ENCODE measurements at places on chromosomes 1 and 21. TPM values are rescaled to one million over a fixed set of nuclear protein-coding genes. Genes with fewer than 3 reads are reported as not detected.

TNFRSF14 gene
- total RNA-seq = 3.6 TPM

- no peak for DNase-seq
Measured at GRCh38 chr1:178885869-178886268, 15.0 kb upstream of the ANGPTL1 start.

DNA sequence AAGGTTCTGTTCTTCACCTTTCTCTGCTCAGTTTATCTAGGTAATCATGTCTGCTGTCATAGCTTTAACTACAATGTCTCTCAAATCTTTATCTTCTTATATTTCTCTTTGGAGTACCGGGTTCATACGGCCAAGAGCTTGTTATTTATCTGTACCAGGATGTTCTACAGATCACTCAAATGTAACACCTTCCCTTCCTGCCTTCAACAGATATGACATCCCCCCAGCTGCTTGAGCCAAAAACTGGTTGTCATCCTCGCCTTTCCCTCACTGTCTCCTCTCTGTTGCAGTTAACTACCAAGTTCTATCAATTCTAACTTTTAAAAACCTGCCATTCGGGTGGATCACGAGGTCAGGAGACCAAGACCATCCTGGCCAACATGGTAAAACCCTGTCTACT is 148.9 kb downstream of the PHTF1 start:
- DNase-seq = no peak

OSCP1 gene
- 3.3 TPM for total RNA-seq

DYNLT5 gene
- total RNA-seq = 1.6 TPM

DNA sequence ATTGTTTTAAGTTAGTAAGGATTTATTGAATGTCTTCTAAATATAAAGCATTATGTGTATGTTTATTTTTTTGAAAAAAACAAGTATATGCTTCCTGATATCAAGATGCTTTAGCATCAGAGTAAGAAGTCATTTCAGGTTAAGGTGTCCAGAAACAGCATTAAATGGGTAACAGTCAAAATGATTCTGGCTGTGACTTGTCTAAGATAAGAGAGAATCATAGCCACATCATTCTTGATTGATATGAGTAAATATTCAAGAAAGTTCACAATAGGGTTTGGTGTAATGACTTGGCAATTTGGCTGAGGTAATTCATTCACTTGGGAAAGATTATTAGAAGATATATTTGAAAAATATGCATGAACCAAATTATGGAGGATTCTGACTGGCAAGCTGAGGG is 193.8 kb downstream of the DPYD start:
- DNase-seq = no peak

AQP10 gene
- not detected for total RNA-seq

- DNase-seq = no peak
Measured at GRCh38 chr21:27823652-27824201, 856.8 kb upstream of the ADAMTS5 start.

DNA sequence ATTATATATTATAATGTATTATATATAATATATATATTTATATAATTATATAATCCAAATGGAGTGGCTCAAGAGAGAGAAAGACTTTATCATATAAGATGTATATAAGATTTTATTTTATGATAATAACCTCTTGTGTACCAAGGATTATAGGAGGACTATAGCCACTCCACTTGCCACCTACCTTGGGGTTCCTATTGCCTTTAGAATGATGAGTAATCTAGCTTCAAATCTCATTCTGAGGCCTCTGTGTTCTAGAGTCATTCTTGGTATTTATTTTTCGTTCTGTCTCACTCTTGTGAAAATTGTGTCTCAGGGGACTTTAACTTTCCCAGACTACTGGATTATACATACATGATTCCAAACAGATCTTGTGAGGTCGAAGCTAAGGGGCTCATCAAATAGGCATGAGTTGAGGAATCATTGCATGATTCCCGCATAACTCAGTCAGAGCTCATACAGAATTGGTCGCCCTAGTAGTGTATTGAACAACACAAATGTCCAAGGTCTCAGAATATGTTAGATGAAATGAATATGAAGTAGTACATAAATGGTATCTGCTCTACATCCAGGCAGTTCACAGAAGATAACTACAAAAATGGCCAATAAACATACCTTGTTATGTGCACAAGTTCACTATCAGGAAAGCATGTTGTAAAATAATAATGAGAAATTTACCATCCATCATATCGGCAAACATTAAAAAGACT is 159.5 kb upstream of the RNPC3 start:
- DNase-seq = no peak

DEPDC1 gene
- not detected for total RNA-seq

GRCh38 chr1:11352816-11353799 is 80.1 kb downstream of the UBIAD1 start:
- no peak for DNase-seq

PAX7 gene
- total RNA-seq = 5.1 TPM

DNA sequence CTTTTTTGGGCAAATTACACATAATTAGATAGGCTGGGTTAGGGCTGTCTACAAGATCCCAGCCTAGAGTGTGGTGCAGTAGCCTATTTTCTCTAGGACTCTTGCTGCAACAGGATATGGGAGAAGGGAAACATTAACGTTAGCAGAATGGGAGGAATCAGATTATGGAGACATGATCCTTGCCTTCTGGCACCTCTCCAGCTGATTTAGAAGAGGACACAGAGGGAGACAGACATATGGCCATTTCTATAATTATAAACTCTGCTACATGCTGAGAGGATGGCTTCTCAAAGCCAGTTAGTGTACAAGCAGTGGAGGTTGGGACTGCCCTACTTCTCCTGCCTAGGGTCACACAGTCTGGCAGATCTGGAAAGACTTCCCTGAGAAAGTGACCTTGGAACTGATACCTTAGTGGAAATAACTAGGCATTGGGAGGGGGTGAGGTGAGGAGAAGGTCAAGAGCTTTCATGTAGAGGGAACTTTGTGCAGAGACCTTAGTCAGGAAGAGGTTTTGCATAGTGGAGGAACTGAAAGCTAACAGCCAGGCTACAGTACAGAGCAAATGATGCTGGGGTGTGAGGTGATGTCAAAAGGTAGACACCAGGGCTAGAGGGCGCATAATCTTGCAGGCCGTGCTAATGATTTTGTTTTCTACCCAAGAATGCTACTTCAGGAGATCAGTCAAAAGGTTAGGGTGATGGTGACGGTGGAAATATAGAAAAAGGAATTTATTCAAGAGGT is 1.2 kb upstream of the CD1D start:
- no peak for DNase-seq

DNA sequence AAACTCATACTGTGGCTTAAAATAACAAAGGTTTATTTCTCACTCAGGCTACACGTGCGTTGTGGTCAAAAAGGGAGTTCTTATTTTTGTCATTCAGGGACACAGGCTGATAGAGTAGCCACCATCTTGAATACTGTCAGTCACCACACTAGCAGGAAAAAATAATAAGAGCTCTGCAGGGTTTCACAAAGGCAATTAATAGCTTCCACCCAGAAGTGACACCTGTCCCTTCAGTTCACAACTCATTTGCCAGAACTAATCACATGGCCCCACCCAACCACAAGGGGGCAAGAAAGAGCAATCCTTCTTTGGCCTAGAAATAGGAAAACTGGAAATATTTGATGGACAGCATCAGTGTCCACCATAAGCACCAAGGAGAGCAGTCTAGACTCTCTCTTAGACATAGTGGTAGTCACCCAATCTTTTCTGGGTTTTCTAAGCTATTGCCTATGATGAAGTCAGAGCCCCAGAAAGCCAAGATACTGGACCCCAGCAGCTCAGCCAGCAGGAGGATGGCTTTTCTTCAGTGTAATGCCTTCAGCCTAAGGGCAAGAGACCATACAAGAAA is 8.2 kb downstream of the HAPLN2 start:
- DNase-seq = no peak

DNA sequence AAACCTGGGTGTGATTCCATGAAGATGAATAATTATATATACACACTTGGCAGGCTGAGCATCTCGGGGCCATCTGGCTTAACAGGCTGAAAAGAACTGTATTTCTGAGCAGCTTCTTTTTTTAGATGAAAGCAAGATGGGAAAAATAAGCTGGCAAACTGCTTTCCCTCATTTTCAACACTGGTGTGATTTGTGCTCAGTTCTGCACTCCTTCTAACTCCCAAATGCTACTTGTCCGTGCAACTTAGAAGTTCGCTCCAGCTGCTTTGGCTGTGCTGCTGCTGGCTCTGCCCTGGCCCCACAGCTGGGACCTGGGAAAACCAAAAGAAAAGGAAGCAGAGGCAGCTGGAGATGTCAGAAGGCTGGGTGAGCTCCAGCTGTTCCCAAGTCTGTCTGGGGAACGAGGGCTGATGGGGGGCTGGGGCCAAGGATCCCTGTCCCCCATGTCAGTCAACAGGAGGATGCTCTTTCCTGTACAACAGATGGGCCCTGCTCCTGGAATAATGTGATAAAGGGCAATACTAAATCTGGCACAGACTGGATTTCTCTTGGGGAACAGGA is 44.9 kb downstream of the PAFAH2 start:
- DNase-seq = no peak

DNA sequence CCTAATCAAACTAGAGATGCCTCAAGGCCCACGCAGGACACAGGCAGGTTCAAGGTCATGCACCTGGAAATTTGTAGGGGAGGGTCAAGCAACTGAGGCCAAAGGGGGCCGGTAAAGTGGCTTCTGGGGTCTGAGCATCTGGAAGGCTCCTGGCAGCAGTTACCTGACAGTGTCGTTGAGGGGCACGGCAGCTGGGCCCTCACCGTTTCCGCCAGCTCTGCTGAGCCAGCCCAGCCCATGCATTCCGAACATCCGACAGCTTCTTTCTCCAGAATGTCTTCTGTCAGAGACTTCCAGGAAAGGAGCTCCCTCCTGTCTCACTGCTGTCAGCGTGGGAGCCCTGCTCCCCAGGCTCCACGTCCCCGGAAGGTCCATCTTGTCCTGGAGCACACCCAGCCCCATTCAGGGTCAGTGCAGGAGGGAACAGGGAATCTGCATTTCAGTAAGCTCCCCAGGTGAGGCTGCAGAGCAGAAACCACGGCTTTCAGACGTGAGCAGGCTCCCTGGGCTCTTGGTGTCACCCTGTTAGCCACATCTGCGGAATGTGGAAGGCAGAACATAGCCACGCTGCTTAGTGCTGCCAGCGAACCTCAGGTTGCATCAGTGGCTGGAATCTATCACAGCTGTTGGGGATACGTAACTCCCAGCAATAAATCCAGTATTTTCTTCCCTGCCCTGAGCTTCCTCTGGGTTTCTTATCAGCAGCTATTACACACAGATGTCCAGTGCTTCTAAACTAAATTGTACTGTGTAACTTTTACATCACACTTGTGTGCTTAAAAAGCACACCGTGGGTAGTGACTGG is 36.3 kb upstream of the FAM3B start:
- DNase-seq = no peak

GRCh38 chr1:168514455-168514854 is 29.3 kb downstream of the XCL2 start:
- no peak for DNase-seq

DNA sequence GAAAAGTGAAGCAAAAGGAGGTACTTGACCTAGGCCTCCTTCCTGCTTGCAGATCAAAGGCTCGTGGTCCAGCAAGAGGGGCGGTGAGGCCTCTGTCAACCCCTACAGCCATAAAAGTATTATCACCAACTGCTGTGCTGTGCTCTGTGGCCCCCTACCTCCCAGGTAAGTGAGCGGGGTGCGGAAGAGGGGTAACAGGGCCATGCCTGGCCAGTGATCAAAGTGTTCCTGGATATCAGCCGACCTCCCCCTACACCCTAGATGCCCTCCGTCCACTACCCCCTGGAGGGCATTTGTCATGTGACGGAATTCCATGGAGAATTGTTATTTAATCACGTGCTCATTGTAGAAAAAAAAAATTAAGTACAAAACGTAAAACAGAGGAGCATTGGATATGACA is 10.2 kb upstream of the SFN start:
- DNase-seq = no peak

GRCh38 chr1:57269630-57270225 is 154.1 kb downstream of the DAB1 start:
- DNase-seq = no peak

DNA sequence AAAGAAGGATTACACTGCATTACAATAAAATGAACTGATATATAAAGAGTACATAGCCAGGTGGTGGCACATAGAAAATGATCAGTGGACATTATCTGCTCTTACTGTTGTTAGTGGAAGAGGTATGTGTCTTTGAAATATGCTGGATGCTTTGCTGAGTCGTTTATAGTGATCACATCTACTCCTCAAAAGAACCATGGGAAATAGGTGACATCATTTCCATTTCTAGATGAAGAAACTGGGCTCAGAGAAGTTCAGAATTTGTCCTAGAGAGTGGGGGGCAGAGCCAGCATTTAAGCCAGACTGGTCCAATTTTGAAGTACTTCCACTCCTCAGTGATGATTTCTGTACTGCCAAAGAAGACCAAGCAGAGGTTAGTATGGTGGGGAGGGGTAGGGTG is 34.0 kb upstream of the BACH1 start:
- no peak for DNase-seq

- DNase-seq = no peak
Measured at GRCh38 chr21:16044676-16045075, 314.9 kb downstream of the USP25 start.

- no peak for DNase-seq
Measured at GRCh38 chr21:34639882-34640788, 25.2 kb upstream of the RCAN1 start.

DCLRE1B gene
- total RNA-seq = 1.7 TPM

VANGL2 gene
- total RNA-seq = 0.78 TPM

- DNase-seq = no peak
Measured at GRCh38 chr1:27973771-27974416, 14.1 kb downstream of the XKR8 start.

PAPPA2 gene
- not detected for total RNA-seq

GRCh38 chr1:54221113-54221834 is 21.3 kb downstream of the MRPL37 start:
- DNase-seq = no peak

OR2L13 gene
- total RNA-seq = not detected

CBR3 gene
- total RNA-seq = 0.80 TPM

DNA sequence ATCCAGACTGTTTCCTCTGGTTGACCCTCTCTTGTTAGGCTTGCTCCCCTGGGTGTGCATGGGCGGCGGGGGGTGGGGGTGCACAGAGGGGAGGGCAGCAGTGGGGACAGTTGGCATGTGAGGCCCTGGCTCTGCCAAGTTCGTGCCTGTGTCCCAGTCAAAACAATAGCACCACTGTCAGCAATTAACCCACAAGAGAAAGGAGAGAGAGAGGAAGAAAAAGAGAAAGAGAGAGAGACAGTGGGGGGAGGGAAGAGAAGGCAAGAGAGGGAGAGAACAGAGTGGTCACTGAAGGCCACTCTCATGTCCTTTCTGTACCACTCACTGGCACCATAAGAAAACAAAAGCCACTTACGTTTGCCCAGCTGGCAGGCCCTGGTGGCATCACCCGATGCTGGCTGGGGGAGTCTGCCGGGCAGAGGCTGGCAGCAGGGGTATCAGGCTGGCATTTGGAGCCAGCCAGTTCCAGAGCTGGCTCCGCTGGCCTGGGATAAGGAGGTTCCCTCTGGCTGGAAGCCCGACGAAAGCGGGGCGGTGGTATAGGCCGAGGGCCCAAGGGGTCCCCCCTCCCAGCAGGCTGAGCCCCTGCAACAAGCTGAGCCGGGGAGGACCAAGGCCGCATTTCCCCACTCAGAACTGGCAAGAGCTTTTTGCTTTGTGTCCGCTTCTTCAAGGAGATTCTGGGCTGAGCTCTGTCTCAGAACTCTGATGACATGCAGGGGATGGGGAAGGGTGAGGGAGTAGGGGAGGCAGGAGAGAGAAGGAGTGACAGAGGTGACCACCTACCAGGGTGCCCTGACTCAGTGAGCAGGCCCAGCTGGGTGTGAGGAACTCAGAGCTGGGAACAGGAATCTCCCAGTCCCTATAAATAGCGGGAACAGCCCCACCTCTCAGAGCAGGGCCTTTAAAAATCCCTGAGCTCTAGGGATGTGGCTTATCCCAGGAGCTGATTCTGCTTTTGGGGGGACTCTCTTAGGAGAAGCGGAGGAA is 27.9 kb downstream of the PIK3C2B start:
- DNase-seq = peak; percentile 60

Measured in gastrocnemius medialis (tissue), 4 donors.